ENCODE measurements at places on chromosomes 5 and 9. TPM values are rescaled to one million over a fixed set of nuclear protein-coding genes. Genes with fewer than 3 reads are reported as not detected.

The GNA14 gene
- total RNA-seq, result 5.7 TPM

DNA sequence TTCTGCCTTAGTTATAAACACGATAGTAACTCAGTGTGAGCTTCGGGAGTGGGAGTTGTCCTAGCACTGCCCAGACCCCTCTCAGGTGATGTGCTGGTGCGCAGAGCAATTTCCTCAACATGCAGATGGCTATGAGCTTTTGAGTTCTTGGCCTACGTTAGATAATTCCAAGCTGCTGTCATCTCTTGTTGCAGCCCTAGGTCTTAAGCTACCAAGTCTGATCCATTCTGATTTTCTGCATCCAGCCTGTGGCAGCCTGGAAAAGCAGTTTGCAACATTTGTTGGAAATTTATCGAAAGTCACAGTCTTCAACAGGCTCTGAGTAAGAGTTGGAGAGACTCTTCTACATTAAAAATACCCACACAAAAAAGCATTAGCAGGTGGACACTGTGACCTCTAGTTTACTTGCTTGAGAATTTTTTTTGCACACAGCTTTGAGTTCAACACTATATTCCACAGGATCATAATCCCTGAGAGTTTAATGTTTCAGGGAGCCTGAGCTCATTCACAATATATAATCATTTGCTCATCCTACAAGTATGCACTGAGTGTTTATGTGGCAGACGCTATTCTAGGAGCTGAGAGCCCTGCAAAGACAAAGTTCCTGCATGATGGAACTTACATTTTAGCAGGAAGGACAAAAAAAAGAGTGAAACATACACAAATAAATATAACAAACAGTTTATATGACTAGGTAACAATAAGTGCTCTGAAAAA lies 91.6 kb downstream of the UBE2QL1 start:
- no peak for DNase-seq

- no peak for DNase-seq
Measured at GRCh38 chr5:39702928-39703327, 278.1 kb upstream of the DAB2 start.

- DNase-seq, result no peak
Measured at GRCh38 chr5:143129203-143129602, 274.3 kb downstream of the NR3C1 start.

- no peak for DNase-seq
Measured at GRCh38 chr5:136276946-136277345, 84.0 kb upstream of the SMIM32 start.

- no peak for DNase-seq
Measured at GRCh38 chr5:31378838-31379237, 153.1 kb downstream of the DROSHA start.

GRCh38 chr9:35923927-35924763 lies 14.9 kb downstream of the SPAAR start:
- DNase-seq, result no peak

The KCNV2 gene
- total RNA-seq, result not detected

The ADRA1B gene
- 3.6 TPM for total RNA-seq

DNA sequence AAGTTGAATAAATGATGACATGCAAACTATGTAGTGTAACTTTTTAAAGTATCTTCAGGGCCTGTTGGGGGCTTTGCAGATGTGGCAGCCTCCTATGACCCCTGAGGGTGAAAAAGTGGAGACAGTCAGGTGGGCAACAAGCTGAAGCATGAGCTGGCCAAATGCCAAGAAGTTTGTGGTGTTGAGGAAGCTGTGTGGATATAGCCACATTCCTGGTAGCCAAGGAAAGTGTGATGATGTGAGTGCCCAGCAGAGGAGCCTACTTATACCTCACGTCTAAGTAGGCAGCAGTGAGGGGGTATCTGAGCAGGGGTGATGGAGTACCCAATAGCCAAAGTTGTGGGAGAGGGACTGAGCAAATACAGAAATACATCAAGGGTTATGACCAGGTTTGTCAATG lies 621.2 kb upstream of the CDH6 start:
- DNase-seq, result no peak

Measured in tibial nerve (tissue), 4 donors.